ENCODE measurements at places on chromosomes 2 and 18.

DNA sequence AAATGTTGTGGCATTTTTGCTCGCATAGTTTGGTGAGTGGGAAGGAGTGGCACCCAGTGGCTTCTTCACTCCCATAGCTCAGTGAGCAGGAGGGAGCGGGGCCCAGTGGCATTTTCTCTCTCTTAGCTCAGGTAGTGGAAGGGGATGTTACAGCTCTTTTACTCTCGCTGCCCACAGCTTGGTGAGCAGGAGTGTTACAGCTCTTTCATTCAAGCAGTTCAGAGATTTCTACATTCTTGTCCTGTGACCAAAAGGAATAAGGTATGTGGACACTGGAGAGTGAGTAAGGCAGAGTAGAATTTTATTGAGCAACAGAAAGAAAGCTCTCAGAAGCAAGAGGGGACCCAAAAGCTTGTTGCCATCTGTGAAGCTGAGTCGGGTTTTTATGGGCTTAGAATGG is 192.4 kb downstream of the SPAG16 start:
- DNase-seq, result no peak

DNA sequence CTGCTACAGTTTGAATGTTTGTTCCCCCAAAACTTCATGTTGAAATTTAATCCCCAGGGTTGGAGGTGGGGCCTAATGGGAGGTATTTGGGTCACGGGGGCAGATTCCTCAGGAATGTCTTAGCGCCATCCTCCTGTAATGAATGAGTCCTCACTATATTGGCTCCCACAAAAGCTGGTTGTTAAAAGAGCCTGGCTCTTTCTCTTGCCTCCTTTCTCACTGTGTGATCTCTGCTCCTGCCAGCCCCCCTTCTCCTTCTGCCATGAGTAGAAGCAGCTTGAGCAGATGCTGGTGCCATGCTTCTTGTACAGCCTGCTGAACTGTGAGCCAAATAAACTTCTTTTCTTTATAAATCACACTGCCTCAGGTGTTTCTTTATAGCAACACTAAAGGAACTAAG is 721.0 kb upstream of the PKDCC start:
- no peak for DNase-seq

DNA sequence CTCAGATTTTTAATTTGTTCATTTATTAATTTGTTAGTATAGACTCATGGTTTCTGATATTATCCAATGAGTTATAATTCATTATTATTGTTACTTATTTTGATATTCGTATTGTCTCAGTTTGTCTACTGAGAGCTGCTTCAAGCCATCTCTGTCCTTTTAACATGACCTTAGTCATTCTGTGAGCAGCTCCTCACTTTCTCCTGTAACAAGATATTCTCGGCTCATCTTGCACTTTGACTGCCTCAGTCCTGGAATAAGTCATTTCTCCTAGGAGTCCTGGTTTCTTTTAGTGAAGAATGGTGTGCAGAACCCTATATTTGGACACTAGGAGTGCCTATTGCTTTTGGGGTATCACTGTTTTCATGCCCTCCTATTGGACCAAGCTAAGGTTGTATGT is 13.2 kb downstream of the ASB1 start:
- DNase-seq, result no peak

DNA sequence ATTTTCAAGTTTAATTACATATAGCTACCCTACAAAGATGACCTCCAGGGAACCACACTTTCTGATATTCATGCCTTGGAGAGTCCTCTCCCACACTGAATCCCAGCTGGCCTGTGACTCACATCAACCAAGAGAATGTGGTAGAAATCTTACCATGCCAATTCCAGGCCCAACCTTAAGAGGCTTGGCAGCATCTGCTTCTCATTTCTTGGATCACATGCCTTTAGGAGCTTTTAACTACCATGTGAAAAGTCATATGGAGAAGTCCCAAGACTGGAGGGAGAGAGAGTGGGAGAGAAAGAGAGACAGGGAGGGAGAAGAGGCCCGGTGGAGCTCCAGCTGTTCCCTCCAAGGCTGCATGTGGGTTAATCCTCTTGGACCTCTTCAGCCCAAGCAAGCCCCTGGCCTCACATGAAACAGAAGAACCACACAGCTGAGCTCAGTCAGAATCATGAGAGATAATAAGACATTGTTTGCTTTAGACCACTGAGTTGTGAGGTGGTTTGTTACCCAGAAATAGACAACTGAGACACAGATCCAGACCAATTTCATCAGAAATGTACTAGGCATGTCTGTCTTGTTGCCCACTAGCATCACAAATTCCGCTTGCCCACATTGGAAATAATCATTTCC is 190.7 kb downstream of the MTCL1 start:
- no peak for DNase-seq

- no peak for DNase-seq
Observed at GRCh38 chr18:49727816-49728215, 85.5 kb downstream of the ACAA2 start.

GRCh38 chr18:9135081-9135911 is 1.3 kb upstream of the ANKRD12 start:
- no peak for DNase-seq

GRCh38 chr2:178109813-178110212 is 2.4 kb upstream of the RBM45 start:
- no peak for DNase-seq

- no peak for DNase-seq
Observed at GRCh38 chr2:170607171-170607570, 108.0 kb upstream of the SP5 start.

DNA sequence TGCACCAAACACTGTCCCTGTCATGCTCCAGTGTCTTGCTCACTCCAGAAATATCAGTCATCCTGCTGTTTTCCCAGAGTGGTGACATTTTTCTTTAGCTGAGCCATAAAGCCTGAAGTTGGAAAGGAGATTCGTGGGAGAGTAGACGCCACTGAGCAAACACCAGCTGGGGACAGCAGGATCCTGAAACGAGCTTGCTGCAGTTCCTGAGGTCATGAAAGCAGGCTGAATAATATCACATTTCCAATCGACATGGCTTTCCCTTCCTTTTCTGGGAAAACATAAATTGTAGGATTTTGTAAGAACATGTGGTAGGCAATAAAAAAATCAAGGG is 276.4 kb downstream of the CDCA7 start:
- no peak for DNase-seq

GRCh38 chr18:65768120-65768778 is 17.4 kb downstream of the CDH7 start:
- no peak for DNase-seq

GRCh38 chr2:30232801-30233130 is 1.4 kb downstream of the LBH start:
- no peak for DNase-seq

GRCh38 chr2:165682546-165682945 is 111.5 kb downstream of the GALNT3 start:
- no peak for DNase-seq

GRCh38 chr18:57088883-57089282 is 58.0 kb upstream of the BOD1L2 start:
- no peak for DNase-seq

- DNase-seq, result no peak
Observed at GRCh38 chr18:2827061-2827460, 19.7 kb upstream of the EMILIN2 start.

GRCh38 chr2:142745691-142746090 is 131.8 kb upstream of the KYNU start:
- no peak for DNase-seq

DNA sequence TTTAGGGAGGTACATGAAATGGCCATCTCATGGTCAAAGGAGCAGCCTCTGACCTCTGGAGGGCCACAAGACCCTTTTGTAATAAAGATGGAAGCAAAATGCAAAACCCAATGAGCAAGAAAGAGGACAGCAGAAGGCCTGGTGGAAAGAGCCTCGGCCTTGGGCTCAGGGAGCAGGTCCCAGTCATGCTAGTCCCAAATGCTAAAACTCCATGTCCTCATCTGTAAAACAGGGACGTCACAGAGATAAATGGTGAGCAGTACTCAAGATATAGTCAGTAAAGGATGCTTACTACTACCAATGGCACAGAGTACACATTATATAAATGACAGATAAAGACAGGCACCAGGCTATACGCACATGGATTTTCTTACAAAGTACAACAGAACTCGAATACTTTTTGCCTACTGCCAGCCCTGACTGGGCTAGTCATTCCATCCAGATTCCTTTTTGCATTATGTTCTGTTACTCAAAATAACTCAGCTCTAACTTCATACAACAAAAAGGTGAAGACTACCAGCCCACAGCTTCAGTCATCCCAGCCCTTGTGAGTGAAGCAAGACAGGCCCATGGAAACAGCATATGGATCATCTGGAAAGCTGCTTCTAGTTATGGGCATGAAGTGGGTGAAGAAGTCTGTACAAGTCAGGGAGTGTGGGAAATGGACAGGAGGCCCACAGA is 64.9 kb upstream of the TFCP2L1 start:
- no peak for DNase-seq

GRCh38 chr2:100812116-100812515 is 7.8 kb upstream of the NPAS2 start:
- DNase-seq, result no peak

DNA sequence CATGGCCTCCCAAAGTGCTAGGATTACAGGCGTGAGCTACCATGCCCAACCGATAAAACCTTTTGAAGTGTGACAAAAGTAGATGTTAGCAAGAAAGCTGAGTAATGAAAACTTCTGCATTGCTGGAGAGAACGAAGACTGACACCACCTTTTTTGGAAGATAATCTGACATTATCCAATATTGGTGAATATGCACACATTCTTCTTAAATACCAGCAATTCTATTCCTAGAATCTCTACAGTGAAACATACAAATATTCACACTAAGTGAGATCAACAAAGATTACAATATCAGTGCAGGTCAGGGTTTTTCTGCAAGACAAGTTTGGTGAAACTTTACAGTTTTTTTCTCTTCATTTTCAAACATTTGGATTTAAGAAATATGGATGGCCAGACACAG is 7.8 kb downstream of the PIAS2 start:
- DNase-seq, result no peak

DNA sequence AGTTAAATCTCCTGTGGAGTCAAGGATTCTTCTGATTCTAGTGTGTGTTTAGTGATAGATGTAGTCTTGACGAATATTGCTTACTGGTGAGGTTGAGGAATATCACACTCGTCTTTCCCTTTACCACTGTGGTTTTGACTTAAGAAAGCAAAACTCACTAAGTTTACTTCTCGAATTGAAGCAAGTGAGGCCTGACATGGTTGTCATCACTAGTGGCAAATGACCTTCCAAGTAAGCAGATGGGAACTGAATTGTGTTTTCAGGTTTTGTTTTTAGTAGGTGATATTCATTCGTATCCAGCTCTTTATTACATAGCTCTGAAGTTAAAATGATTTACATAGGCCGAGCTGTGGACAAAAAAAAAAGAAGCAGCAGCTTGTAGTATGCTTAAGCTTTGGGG is 20.6 kb upstream of the DSG4 start:
- DNase-seq, result no peak

- no peak for DNase-seq
Observed at GRCh38 chr2:199335502-199335901, 122.2 kb downstream of the SATB2 start.

DNA sequence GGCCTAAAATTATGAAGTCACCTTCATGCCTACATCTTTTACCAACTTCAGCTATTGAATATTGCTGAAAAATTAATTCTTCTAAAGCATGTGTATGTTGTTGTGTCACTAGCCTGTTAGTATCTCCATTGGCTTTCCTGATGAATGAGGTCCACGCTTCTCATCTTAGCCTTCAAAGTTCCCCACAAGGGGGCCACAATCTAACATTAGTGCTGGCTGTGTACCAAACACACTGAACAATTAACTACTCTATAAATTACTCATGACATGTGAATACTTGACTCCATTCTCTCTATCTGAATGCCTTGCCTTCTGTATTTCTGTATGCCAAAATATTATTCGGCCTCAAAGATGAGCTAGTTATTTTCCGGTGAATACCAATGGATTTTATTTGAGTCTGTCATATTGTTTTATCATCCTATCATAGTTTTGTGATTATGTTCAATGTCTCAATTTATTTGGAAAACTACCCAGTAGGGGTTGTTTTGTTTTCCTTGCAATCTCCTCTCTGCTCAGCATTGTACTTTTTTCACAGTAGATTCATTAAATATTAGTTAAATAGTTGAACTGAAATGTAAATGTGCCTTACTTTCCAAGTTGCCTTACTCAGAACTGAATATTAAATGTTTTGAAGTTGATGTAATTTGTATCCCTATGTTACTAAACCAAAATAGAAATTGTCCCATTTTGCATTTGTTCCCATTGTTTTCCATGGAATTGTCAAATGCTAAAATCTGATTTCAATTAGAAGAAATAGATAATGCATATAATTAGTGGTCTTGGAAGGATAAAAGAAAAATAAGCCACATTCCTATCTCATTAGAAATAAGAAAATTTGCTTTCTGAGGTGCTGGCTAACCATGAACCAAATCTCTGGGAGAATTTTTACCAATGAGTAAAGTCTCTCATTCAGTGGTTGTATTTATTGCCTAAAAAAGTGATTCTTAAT is 208.4 kb upstream of the COL3A1 start:
- DNase-seq, result peak; percentile 9

DNA sequence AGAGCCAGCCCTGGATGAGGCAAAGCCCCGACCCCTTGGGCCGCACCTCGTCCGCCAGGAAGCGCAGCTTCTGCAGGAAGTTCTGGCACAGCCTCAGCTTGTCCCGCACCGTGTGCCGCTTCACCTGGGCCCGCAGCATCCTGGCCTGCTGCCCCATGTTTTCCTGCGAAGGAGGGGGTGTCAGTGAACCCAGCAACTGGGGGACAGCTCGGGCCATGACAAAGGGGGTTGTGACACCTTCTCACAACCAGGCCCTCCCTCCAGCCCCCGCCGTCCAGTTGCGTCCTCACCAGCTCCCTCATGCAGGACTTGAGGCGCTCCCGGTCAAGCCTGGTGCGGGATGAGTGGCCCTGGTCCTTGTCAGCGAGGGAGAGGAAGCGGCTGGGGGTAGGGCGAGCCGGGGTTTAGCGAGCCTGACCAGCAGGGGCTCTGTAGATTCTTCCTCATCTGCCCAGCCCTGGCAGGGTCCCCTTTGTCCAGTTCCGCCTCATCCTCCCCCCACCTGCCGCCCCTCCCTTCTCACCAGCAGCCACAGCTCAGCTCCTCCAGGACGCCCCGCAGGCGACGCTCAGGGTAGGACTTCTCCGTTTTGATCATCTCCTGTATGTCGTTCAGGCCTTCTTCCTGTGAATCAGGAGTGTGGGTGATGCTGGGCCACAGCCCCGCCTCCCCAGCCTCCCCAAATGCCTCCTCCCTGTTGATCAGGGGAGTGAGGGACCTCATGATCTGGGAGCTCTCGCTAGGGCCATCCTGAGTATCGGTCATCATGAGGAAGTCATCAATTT is 606 bp downstream of the OTOF start:
- DNase-seq, result no peak

All from iPS DF 6.9 (cell line).